RPMI7951 (cell line): ENCODE measurements at places on chromosomes 2 and 18.

DNA sequence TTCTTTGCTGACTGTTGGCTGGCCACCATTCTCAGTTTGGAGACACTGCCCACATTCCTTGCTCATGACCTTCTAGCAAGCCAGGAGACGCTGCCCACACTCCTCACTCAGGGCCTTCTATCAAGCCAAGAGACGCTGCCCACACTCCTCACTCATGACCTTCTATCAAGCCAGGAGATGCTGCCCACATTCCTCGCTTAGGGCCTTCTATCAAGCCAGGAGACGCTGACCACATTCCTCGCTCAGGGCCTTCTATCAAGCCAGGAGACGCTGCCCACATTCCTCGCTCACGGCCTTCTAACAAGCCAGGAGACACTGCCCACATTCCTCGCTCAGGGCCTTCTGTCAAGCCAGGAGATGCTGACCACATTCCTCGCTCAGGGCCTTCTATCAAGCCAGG, 131.3 kb upstream of the CBLN2 start:
- peak; percentile 63 for DNase-seq

GRCh38 chr2:111675419-111676194, 208.4 kb downstream of the ANAPC1 start:
- DNase-seq: no peak

- no peak for DNase-seq
Observed at GRCh38 chr2:129011466-129012061, 692.9 kb upstream of the HS6ST1 start.

- DNase-seq: no peak
Observed at GRCh38 chr18:34976123-34976522, 65.1 kb upstream of the MAPRE2 start.

- DNase-seq: no peak
Observed at GRCh38 chr2:12305931-12306330, 410.8 kb upstream of the TRIB2 start.

DNA sequence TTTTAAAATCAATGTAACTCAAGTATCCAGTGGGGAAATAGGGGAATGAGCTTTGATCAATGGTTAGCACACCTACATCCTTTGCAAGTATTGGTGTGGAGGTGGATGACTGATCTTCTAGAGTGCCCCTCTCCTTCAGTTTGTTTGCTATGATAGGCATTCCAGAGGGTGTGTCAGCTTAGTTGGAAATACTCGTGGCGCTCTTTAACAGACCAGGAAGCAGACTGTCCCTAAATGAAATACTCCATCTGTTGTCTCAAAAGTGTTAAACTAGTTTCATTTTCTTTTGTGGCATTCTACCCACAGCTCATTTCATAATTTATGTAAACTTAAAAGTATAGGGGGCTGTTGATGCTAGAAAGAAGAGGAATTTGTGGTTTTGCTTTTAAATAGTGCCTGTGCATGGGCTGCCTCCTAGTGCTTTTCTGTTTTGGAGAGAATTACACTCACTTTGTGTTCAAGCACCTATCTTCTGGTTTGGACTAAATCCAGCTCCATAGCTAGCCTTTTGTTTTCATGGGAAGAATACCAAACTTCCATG, 66.2 kb downstream of the STAT1 start:
- DNase-seq: peak; percentile 70

- DNase-seq: peak; percentile 85
Observed at GRCh38 chr2:10533811-10534321, 85.7 kb upstream of the ODC1 start.

GRCh38 chr2:28336982-28337627, 55.6 kb upstream of the FOSL2 start:
- no peak for DNase-seq
